Activated T-cell treated with anti-CD3 and anti-CD28 coated beads, Interleukin-2, amount 50 U/mL, for 4 hours (primary cell): ENCODE measurements at places on chromosomes 3 and 15.

DNA sequence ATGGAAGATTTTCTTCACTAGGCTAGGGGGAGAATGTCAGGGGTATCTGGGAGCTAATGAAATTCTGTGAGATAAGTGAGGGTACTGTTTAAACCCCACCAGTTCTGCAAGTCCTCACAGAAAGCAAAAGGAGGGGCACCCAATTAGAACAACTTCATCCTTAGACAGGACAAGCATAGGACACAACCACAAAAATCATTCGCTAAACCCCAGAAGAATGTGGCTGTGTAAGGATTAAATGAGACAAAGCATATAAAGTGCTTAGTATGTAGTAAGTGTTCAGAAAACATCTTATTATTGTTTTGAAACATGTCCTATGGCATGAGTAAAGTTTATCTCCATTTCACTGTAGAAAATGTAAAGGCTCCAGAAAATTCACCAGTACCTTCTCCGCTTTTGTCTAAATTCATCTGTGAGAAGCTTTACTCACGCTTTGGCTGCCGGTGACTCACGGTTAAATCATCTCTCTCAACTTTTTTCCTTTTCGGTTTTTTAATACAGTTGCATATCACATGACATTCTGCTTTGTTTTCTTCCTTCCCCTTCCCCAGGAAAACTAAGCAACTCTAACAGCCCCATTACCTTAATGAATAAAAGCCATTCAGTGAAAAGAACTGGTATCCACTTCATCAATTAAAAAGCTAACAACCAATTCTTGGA is 1.7 kb downstream of the CLRN1 start:
- DNase-seq: no peak

DNA sequence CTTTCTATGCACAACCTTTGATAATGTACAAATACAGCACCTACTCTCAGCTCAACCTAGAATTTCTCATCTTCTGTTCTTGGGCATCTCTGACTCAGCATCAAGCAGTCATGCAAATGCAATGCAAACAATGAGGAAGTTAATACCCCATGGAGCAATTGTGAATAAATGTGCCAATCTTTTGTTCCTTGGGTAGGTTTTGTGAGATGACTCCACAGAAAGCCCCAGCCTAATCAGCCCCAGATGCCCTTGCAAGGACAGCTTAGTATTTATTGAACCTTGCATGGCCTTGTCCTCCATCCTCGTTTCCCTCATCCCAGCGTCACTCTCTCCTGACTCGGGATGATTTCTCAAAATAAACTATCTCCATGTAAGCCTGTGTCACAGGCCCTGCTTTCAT is 494.7 kb upstream of the NECTIN3 start:
- no peak for DNase-seq

GRCh38 chr3:43779850-43780249 is 89.1 kb downstream of the ABHD5 start:
- DNase-seq: no peak

GRCh38 chr15:25087137-25087536 is 132.3 kb downstream of the SNRPN start:
- no peak for DNase-seq

- no peak for DNase-seq
Observed at GRCh38 chr15:43184407-43185124, 637 bp upstream of the CCNDBP1 start.

DNA sequence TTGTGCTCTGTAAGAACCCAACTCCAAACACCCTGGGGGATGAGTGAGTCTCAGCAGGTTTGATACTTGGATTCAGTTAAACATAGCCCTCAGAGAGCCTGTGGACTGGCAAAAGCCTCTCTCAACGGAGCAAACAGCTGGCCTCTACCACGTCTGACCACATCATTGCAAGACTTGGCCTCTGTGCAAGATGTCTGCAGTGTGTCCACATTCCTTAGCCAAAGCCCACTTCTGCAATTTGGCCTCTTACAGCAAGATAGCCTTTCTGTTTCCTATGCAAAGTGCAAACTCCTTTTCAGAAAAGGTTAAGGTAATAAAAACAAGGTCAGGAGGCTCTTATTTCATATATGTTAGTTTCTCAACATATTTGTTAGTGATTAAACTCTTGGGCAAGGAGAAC is 27.9 kb downstream of the FBN1 start:
- DNase-seq: no peak

- DNase-seq: no peak
Observed at GRCh38 chr3:196985298-196985697, 16.7 kb upstream of the PIGZ start.

DNA sequence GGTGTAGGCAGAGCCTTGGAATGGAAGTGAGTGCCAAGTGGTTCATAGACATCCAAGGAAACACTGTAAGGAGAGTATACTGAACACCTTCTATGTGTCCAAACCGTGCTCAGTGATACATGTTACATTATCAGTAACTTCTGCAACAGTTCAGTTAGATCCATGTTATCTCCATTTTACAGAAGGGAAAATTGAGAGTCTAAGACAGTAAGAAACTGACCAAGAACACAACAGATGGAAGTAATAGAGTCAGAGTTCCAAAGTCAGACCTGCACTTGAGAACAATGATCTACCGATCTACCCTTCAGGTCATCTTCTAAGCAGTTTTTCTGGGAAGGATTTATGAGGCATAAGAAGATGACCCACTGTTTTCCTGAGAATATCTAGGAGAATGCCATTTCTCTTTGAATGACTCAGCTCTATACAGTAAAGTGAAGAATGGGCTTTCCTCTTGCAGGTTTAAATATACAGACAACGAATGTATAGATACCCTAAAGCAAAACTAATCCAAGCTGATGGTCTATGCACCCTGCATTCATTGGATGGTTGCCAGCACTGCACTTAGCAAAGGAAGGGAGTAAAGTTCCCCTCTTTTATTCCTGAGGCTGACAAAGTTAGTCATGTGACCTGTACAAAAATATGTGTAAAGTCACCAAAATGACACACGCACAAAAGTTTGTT is 604.1 kb upstream of the MDFIC2 start:
- no peak for DNase-seq

DNA sequence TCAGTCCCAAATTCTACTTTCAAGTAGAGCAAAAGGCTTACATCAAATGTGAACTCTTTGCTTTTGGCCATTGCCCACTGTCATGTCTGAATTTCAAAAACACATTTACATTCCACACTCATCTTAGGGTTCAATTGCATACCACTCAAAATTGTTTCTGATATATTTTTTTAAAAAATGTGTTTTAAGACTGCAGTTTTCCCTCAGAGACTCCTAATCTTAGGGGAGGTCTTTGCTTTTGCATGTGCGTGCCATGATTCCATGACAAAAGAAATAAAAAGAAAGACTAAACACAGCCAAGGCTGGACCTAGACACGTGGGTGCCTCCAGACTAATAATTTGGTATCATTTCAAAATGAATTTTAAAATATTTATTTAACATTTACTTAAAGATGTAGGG is 396.8 kb upstream of the RASGRP1 start:
- DNase-seq: no peak

- no peak for DNase-seq
Observed at GRCh38 chr3:140842984-140843649, 98.5 kb upstream of the SLC25A36 start.

DNA sequence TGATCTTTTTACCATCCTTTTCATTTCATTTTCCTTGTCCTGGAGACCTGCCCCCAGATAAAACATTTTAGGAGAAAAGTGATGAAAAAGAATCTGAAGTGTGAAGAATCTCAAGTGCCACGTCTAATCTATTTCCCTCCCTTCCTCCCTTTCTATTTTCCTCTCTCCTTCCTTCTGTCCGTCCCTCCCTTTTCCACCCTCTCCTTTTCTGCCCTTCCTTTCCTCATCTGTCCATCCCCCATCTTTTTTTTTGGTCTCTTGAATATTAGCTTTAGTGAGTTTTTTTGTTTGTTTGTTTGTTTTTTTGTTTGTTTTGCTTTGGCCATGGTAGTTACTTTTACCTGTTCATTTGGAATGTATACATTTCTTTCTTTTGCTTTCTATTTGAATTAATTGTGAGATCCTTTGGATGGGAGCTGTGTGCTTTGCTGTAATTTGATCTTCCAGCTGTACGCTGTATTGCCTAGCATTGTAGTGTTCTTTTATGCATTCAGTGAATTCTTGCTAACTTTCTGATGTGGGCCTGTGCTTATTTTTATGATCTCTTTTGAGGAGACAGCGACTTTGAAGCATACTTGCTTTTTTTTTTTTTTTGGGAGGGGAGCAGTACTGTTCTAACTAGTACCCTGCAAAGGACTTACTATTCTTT is 19.2 kb downstream of the CDIN1 start:
- no peak for DNase-seq

- DNase-seq: no peak
Observed at GRCh38 chr3:18531662-18532061, 106.5 kb upstream of the SATB1 start.

- DNase-seq: no peak
Observed at GRCh38 chr3:196931828-196932587, 10.3 kb downstream of the NCBP2 start.

- no peak for DNase-seq
Observed at GRCh38 chr3:83934192-83935021, 1024.4 kb upstream of the CADM2 start.

DNA sequence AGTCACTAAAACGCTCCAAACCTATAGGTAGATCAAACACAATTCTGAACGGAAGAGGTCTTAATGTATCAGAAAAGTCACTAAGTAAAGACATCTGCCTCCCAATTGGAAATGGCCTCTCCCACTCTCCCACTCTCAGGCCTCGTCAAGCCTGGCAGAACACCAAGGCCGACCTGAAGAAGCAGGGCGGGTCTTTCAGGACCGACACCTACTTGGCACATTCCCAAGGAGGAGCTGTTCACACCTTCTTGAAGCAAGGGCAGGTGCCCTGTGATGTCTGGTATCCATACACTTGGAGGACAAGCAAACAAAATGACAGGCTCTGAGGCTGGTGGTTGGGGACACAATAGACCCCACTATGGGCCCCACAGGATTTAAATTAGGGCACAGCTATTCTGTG is 30.0 kb downstream of the XXYLT1 start:
- DNase-seq: no peak

- DNase-seq: no peak
Observed at GRCh38 chr15:71757741-71758530, 52.4 kb upstream of the NR2E3 start.

- no peak for DNase-seq
Observed at GRCh38 chr15:99399618-99400017, 148.3 kb downstream of the LRRC28 start.

DNA sequence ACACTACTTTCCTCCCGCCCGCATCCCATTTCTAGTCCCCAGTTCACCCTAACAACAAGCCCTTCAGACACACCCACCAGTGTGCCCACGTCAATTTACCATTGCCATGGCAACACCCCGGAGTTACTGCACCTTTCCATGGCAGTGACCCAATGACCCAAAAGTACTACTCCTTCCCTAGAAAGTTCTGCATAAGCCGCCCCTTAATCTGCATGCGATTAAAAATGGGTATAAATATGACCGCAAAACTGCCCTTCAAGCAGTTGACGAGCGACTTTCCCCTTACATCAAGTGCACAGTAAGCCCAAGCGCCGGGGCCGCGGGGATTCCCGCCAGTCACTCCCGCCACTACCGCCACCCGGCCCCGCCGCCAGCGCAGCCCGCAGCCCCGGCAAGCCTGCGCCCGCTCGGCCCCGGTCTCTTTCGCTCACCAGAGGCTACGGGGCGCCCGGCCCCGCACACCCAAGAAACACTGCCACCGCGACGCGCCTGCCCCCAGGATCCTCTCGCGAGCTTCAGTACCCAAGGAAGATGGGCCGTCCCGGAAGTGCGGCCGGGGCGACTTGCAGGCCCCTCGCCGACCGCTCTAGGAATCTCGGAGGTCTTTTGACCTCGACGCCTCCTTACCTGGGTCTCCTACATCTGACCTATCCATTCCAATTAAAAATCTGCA is 27.2 kb upstream of the ZNF502 start:
- peak; percentile 28 for DNase-seq

DNA sequence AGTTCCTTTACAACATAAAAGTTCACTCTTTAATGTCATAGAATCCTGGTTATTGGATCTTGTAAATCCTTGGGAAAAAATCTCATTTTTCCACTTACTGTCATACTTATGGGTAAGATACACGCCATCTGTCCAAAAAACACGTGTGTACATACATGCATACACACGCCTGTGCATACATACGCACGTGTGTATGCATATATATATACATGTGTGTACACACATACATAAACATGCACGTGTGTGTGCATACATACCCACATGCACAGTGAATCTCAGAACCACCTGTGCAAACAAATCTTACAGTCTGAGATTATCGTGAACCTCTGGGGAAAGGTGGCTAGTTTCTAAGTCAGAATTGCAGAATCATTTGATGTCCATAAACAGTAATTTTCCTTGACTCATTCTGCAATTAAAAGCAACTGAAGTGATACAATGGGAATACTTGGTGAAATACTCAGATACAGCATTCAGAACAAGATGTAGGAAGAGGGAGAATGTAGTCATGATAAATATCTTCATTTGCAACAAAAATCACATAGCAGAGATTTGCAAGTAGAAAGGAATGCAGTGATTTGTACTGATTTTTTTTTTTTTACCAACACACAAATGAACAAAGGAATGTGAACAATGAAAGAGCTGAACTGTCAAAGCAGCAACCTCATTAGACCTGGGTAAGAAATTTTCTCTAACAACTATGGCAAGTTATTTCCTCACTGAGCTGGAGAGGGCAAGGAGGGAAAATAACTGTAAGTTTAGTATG is 160.6 kb upstream of the POU1F1 start:
- DNase-seq: no peak

GRCh38 chr15:31316135-31316795 is 10.4 kb upstream of the KLF13 start:
- DNase-seq: no peak

DNA sequence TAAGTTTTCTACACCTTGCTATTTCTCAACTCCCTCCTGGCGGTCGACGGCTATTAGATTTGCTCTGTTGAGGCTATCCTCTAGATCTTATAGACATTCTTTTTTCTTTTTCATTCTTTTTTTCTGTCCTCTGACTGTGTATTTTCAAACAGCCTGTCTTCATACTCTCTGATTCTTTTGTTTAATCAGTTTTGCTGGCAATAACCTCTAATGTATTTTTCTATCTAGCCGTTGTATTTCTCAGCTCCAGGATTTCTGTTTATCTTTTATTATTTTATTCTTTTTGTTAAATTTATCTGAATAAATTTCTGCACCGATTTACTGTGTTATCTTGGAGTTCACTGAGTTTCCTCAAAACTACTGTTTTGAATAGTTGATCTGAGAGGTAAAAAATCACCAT is 31.5 kb downstream of the NLGN1 start:
- no peak for DNase-seq

GRCh38 chr3:10283638-10284037 is 9.1 kb downstream of the GHRL start:
- no peak for DNase-seq

DNA sequence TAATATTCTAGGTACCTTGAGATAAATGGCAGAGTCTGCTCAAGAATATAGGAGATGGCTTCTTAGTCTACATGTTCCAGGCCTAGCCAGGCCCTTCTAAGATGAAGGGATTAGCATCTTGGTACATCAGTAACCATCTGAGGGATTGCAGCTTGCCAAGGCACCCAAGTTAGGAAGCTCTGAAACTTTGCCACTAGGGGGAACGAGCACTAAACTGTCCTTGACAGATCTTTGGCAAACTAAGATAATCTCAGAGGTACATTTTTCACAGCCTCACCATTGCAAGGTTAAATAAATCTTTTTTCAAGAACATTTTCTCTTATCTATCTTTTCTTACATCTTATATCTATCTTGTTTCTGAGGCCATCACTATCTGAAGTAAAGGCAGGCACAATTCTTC is 351.2 kb downstream of the RAP2B start:
- DNase-seq: no peak

- no peak for DNase-seq
Observed at GRCh38 chr3:37574177-37574943, 287.3 kb upstream of the CTDSPL start.

- DNase-seq: no peak
Observed at GRCh38 chr15:56868170-56868569, 50.3 kb upstream of the TCF12 start.
